ENCODE measurements at places on chromosomes 1 and 21.

GRCh38 chr1:39592069-39592468 is 15.5 kb upstream of the PABPC4 start:
- no peak for DNase-seq

DNA sequence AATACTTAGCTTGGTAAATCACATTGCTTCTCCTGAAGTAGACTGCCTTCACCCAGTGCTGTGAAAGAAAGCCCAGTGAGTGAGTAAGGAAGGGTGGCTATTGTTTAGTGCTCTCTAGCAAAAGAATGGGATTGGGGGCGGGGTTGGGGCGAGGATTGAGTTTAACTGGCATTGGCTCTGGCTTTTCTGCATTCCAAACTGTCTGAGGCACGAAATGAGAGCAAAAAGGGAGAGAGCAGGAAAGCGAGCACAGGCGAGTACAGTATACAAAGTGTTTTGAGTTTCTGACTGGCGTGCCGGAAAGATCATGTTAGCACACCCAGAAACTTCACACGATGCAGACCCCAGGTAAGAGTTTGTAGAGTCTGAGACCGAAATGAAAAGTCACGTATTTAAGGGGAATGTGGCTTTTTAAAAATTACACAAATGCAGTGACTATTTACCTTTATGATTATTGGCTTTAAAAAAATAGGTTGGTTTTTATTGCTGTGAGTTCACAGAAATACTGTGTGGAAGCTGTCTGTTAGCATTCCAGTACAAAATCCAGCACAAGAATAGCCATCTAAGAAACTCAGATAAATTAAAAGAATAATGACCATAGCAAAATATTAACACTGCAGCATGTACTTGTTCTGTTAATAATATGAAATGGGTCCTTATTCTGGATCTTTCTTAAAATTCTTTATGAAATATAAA is 155.4 kb downstream of the CLEC20A start:
- DNase-seq: no peak

- DNase-seq: no peak
Measured at GRCh38 chr1:87077959-87078639, 163.7 kb downstream of the HS2ST1 start.

DNA sequence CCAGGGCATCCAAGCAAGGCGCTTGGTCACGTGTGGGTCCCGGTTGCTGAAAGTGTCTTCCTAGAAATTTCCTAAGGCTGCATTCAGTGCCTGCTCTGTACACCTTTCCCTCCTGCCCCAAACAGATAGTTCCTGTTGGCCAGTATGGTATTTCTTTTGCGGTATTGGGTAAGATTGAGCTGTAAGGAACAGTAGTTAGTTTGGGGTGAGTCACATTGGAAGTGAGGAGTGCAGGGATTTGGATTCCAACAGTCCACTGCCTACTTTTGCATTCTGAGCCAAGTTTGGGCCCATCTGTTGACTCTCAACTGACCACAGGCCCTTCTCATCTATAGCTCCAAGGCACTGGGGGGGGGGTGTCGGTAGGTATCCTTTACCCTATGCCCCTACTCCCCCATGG is 83.4 kb downstream of the MAP3K21 start:
- no peak for DNase-seq

DNA sequence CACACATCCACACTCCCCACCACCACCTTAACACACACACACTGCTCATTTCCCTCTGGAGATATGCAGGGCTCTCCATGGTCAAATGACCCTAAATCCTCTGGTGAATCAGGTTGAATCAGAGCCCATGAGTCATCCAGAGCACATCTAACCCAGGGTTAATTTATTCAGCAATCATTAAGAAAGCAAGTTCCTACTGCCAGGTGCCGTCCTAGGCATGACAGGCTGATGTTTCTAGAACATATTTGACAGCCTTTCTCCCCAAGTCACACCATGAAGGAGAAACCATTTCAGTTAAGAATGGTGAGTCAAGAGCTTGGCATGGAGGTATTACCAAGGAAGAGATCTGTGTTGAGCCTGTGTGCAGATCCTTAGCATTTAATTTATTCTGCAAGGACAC is 194.3 kb upstream of the CAMK1G start:
- no peak for DNase-seq

DNA sequence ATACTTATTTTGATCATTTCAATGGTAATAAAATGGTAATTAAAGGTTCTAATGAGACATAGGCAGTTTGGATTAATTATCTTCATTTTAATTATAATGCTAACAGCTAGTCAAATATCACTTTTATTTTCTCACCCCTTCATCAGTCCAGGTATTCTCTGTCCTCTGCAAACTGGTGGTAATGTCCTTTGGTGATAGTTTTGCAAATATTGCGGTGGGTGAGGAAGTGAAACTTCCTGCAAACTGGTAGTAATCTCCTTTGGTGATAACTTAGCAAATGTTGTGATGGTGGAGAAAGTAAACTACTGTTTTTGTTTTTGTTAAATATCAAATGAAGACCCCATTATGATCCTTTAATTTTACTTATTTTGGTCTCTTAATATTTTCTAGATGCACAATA is 209.0 kb downstream of the AMY1C start:
- DNase-seq: no peak

GRCh38 chr1:5551274-5551975 is 440.8 kb downstream of the NPHP4 start:
- DNase-seq: no peak

DNA sequence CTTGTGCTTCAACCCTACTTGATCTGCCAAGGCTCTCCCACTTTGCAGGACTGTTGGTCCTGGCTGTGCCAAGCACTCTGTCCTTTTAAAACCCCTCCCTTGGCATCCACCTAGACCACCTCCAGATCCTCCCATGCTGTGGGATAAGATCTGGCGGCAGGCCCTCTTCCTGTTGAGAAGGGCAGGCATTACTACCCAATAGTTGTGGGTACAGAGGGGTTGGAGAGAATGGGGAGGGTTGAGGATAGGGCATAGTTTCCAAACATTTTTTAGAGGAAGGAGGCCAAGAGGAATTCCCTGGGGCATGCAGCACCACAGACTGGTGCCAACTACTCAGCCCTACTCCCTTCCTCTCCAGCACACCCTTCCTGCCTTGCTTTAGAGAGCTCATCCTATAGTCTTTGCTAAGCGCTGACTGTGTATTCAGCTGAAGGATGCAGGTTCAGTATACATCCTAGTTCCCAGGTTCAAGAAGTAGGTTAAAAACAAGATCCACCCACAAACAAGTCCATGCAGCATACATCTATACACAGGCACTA is 70.7 kb downstream of the TRABD2B start:
- DNase-seq: no peak
